ENCODE measurements at places on chromosomes 16 and 17.

DNA sequence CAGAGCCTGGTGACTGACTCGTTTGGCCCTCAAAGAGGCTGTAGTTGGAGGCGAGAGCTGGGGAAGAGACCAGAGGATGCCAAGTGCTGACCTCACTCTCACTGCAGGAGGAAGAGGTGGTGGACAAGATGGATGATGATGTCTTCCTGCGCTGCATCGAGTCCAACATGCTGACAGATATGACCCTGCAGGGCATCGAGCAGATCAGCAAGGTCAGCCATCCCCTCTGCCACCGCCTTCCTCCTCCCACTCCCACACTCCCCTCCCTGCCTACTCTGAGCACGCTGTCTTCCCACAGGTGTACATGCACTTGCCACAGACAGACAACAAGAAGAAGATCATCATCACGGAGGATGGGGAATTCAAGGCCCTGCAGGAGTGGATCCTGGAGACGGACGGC, 26.9 kb downstream of the POLR2A start:
- no peak for DNase-seq

DNA sequence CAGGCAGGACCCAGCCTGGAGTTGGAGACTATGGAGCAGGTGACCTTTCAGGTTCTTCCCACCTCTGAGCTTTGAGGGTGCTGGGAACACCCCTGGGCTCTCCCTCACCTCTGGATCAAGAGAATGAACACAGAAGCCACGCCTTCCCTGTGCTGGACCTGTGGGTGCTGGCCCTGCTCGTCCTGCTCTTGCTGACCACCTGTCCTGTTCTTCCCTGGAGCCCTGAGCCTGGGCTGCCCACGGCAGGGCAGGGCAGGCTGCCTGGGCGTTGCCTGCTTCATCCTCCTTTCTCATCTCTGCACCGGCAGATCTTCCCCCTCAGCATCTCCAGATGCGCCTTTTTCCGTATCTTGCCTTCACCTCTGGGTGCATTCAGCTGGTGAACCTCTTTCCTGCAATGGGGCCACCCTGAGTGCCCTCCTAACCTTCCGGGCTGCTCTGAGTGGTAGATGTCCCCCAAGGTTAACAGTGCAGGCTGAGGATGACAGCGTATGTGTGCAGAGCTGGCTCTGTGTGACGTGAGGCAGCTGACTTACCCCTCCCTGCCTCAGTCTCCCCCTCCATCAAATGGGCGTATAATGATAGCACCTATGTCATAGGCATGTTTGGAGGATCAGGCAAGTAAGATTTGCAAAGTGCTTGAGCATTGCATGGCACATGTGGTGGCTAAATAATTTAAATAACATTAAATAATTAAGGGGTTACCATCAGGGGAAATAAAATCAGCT, 225.8 kb upstream of the CIBAR2 start:
- no peak for DNase-seq

- DNase-seq = no peak
These were observed 19.5 kb upstream of the ITGAX start for GRCh38 chr16:31335431-31335830.

DNA sequence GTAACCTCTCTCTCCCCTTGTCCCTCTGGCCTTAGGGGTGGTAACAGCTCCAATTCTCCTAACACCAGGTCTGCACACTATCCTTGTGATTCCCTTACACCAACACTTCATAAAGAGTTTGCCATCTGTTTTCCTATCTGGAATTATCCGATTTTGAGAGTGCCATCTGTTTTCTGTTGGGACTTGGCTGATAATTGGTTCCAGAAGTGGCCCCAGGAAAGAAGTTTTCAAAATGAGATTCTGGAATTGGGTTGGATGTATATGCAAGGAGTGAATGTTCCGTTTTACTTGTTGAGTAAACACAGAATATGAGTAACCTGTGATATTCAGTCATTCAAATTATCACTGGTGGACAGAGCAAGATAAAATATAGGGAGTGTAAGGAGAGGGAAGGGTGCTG, 134.1 kb upstream of the HS3ST3A1 start:
- DNase-seq = no peak

DNA sequence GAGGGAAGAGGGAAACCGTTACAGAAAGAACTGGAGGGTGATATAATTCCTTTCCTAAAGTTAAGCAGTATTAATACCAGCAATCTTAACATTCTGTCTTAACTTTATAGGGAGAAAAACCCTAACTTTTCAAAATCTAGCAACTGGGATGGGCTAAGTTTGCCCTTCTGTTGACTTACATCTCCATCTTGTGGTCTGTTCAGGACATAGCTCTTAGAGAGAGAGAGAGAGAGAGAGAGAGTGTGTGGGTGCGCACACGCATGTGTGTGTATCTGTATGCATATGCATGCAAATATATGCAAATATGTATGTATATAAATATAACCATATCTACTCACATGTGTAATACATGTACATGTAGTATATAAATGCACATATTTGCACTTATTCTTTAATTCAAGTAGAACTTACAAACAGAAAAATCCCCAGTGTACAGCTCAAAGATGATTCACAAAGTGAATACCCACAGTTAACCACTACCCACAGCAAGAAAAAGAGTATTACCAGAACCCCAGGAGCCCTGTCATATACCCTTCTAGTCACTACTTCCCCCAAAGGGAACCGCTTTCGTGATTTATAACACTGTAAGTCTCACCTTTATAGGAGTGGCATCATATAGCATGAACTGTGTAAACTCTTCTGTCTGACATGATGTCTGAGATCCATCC, 46.5 kb downstream of the STX8 start:
- DNase-seq = peak; percentile 33

GRCh38 chr16:12024429-12024828, 47.9 kb downstream of the SNX29 start:
- no peak for DNase-seq

DNA sequence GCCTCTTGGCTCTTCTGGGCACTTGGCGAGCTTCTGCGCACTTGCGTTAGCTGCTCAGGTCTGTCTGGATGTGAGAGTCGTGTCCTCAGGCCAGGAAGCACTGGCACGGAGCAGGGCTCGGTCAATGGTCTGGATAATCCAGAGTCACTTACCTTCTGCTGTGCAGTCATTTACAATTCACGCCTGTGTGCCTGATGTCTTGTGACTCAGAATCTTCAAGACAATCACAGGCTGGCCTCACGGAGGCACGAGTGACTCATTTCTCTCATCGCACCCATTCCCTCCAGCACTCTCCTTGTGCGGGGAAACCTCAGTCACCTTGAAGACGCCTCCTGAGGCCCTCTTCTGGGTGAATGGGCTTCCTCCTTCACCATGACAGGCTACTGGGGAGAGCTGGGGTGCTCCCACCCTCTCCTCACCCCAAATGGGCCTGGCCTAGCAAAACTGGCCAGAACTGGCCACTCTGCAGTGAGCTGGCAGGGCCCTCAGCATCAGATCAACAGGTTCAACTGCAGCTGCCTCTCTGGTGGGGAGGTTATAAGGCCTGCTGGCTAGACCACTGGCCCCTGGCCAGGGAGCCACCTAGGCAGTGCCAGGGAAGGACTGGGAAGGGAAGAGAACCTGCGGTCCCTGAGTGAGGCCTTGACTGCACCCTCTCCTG, 1.9 kb upstream of the CAPN15 start:
- DNase-seq = no peak

- no peak for DNase-seq
These were observed at the start of gene ARHGAP44 for GRCh38 chr17:12789481-12790248. Gene ARHGAP44, plus strand, starts transcription at chr17:12789498. Its CDS starts 341 bp downstream, at chr17:12789839.

- DNase-seq = no peak
These were observed 24.3 kb downstream of the KCNJ16 start for GRCh38 chr17:70099294-70099693.

DNA sequence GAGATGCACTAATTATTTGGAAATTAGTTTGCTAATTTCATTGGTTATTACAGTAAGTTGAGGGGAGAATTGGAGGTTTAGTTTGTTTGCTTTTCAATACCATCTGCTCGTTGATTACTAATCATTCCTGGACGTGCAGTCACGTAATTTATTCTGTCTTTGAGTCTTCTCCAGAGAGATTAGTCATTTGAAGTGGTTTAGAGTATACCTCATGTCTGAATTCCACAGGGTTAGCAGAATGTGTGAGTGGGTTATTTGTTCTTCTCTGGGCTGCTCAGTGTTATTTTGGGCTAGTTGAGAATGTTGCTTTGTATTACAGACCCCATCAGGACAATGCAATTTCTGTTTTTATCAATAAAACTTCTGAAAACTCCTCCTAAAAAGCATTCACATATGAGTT, 265.0 kb downstream of the RBFOX1 start:
- DNase-seq = no peak

DNA sequence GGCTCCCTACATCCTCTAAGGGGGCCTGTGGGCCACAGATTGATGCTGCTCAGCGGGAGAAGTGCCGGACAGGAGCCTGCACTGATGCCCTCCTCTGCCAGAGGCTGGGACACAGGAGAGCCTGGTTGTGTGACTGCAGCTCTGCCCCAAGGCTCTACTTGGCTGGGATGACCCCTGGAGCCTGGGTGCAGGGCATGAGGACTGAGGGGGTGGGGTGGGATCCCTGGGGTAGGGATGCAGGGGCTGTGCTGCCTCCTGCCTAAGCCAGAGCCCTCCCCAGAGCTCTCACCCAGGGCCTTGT, 577 bp downstream of the EVPLL start:
- no peak for DNase-seq

- DNase-seq = no peak
These were observed 29.7 kb downstream of the RAI1 start for GRCh38 chr17:17710728-17711541.

DNA sequence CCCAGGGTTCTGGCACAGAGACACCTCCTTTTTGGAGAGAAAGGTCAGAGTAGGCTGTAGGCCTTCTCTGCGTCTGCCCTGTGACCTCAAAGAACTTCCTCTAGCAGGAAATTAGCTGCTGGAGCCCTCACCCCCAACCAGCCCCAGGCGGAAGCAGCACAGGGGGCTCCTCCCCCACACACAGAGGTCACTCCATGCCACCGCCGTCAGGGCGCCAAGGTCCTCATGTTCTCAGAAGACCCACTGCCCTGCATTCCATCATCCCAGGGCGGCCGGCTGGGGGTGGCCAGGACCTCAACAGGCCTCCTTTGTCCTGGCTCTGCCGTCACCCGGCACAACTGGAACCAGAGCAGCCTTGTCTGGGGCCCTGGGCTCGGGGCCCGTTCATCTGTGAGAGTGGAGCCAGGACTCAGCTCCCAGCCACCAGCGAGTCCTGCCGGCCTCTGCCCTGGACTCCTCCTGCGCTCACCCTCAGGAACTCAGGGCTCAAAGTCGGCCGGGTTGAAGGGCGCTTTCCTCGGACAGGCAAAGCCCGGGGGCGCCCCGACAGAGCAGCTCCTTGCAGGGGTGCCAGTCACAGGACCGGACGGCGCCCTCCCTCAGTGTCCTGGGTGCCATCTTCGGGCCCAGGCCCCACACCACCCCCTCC, 1.2 kb downstream of the TMC6 start:
- DNase-seq = no peak

- DNase-seq = no peak
These were observed 88.9 kb downstream of the ASIC2 start for GRCh38 chr17:33204156-33204555.

- DNase-seq = no peak
These were observed 122.7 kb upstream of the ZFHX3 start for GRCh38 chr16:73170612-73171038.

DNA sequence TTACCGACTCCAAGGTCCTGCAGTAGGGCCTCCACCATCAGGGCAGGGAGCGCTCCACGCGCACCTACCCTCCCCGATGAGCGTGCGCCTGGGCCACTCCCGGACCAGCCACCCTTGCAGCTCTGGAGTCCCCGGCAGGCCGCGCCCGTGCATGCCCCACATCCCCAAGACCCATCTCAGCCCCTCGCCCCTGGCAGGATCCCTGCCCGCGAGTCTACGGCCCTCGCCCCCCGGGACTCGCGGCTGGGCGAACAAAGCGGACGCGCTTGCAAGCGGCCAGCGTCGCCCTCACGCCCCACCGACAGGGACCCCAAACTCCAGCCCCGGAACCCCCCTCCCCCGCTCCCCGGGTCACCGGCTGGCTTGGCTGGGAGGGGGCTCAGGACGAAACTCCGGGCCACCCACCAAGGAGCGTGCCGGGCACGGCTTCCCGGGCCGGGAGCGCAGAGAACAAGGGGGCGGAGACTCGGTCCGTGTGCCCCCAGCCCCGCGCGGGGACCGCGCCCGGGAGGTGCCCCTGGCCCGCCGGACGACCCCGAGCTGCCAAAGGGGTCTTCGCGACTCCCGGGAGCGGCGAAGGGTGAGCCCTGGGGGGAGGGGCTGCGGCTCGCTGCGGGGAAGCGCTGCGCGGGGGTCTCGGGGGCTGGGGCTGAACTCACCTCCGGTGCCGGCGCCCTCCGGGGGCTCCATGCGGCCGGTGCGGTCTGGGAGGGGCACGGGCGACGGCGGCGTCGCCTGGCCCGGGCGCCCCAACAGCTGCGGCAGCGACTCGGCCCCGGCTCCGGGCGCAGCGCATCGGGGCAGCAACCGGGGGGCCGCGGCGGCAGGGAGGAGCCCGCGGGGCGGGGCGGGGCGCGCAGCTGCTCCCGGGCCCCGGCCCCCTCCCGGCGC, at the start of gene DBNDD1:
DBNDD1 (minus strand) TSS at position 805 of the 891 bp plus-strand sequence; CDS start at position 690, 115 bp downstream.
- no peak for DNase-seq

- DNase-seq = no peak
These were observed 11.1 kb downstream of the TLE7 start for GRCh38 chr16:71430744-71431143.

DNA sequence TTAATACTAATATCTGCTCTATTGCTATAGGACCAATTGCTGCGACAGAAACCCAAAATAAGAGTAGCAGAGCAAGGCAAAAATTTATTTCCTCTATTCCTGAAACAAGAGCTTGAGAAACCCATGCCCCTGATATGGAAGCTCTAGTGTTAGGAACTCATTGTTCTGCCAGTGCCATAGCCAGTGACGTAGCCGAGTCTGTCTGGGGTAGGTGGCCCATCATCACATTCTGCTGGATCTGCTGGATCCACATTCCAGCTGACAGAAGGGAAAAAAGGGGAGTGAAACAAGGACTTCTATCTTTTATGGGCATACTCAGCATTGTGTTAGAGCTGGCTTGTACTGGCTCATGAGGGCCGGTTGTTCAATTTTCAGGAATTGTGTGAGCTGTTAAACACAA, 248.9 kb upstream of the MON1B start:
- no peak for DNase-seq

- no peak for DNase-seq
These were observed 4.8 kb upstream of the SHISA9 start for GRCh38 chr16:12896562-12896961.

GRCh38 chr17:80687839-80688238, 143.2 kb downstream of the RPTOR start:
- no peak for DNase-seq

DNA sequence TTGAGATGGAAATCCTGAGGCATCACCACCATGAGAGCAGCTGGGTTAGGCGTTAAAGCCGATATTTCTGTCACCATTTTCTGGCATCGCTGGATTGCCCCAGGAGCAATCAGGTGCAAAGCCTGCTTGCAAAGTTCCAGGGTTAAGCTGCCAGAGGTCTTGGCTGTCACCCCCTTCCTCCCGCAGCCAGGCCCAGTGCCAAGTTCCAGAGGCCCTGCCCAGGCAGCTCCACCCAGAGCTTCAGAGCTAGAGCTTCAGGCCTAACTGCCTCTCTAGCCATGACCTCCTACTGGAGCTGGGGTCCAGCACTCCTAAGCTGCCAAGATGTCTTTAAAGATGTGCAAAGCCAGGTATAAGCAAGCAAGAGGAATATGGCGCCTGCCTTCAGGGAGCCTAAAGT, 8.8 kb upstream of the TMEM238L start:
- no peak for DNase-seq

- no peak for DNase-seq
These were observed 5.7 kb downstream of the KCNJ16 start for GRCh38 chr17:70080541-70081347.

- no peak for DNase-seq
These were observed 7.6 kb downstream of the ATXN1L start for GRCh38 chr16:71853413-71853812.

GRCh38 chr17:11986179-11986941, 10.9 kb downstream of the ZNF18 start:
- DNase-seq = no peak

Measured in thymus (tissue), 14 donors.